ENCODE measurements at places on chromosomes 2 and 18.

GRCh38 chr2:20430461-20431300 is 16.2 kb upstream of the RHOB start:
- no peak for DNase-seq
- H3K36me3 ChIP-seq = no peaks in the 10 kb centered on the region
- H3K4me1 ChIP-seq = peaks cover 15% of the 10 kb centered on the region
- no peaks in the 10 kb centered on the region for H3K27me3 ChIP-seq
- peak overlapping the region; percentile 41 for H3K27ac ChIP-seq

GRCh38 chr2:120251880-120252224 is 800 bp upstream of the RALB start:
- peak overlapping the region; percentile 87 for H3K27ac ChIP-seq
- H3K36me3 ChIP-seq = no peaks in the 10 kb centered on the region
- peak overlapping the region; percentile 91 for H3K4me3 ChIP-seq

GRCh38 chr2:190023860-190024259 is 38.7 kb downstream of the MSTN start:
- no peak for DNase-seq
- H3K4me1 ChIP-seq = no peaks in the 10 kb centered on the region
- no peaks in the 10 kb centered on the region for H3K36me3 ChIP-seq
- no peak overlapping the region for H3K4me3 ChIP-seq
- no peak overlapping the region for H3K27ac ChIP-seq

- no peak overlapping the region for H3K27ac ChIP-seq
- no peaks in the 10 kb centered on the region for H3K36me3 ChIP-seq
- DNase-seq = no peak
These were observed 229.1 kb upstream of the SLC14A2 start for GRCh38 chr18:45386041-45386655.

DNA sequence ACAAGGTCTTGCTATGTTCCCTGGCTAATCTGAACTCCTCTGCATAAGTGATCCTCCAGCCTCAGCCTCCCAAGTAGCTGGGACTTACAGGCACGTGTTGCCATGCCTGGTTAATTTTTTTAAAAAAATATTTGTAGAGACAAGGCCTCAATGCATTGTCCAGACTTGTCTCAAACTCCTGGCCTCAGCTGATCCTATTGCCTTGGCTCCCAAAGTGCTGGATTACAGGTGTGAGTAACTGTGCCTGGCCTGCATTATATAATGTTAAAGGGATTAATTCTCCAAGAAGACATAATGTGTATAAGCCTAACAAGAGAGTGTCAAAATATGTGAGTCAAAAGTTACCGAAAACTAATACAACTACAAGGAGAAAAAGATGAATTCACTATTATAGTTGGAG is 32.2 kb downstream of the BUB1 start:
- no peak overlapping the region for H3K27ac ChIP-seq
- H3K36me3 ChIP-seq = no peaks in the 10 kb centered on the region
- no peak for DNase-seq
- no peak overlapping the region for H3K4me3 ChIP-seq
